ENCODE measurements at places on chromosomes 7 and 10.

GRCh38 chr7:17530244-17530643, 231.8 kb downstream of the AHR start:
- DNase-seq, result no peak

DNA sequence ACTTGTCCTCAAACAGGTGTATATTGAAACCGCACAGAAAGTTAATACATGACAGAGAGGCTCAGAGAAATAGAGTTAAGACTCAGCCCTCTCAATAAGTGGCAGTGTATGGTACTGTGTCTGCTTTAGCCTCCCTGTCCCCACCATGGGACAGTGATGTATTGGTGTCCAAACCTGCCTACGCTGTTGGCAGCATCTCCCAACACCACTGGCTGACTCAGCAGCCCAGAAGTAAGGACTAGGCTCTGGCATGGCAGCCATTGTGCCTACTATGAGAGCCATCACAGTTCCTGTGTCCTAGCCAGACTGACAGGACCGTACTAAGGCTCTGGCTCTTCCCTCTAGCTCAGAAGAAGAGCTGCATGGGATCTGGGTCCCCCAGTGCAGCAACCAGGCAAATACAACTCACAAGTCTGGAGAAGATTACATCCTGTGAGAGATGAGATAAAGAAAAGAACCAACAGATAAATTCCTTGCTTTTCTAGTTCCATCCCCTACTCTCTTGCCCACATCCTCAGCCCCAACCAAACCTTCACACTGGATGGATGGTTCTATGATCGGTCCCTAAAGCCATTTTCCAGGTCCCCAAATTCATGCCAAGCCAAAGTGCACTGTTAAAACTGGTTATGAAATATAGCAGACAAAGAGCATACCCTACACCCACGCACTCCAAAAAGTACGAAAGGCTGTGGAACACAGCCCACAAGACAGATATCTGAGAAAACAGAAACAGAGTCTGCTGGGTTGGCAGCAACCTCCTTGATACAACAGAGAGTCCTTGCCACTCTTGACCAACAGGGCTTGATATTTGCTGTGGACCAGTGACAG, 44.1 kb upstream of the DMTF1 start:
- no peak for DNase-seq

DNA sequence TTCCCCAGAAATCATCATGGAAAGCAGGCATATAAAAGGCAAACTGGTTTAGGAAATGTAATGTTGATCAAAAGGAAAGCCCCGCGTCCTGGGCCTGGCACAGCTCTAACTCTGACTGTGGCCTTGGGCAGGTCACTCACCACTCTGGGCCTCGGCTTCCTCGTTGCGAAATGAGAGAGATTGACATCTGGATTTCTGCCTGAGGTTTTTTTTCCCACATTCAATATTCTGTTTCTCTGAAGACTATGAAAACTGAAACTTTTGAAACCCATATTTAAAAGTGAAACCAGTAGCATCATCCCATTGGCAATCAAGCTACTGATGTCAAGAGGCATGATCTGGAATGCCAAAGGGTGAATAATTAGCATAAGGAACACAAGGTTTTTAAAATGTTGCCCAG, 369.7 kb upstream of the NPVF start:
- no peak for DNase-seq

GRCh38 chr7:96910486-96910885, 94.9 kb upstream of the DLX6 start:
- DNase-seq, result no peak

DNA sequence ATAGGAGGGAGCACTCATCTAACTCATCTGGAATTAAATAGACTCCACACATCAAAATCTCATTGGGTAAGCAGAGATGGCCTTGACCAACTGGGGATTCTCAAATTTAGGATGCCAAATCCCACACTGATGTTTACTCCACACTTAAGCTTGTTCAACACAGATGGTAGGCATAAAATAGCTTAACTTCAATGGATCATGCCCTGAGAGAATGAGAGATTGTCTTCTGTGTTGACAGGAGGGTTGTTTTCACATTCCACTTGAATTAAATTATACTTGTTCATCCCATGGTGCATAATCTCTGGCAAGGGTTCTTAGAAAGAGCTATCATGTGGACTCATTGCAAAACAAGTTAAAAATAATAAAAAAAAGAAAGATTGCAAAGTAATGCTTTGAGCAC, 391.4 kb downstream of the PLXDC2 start:
- DNase-seq, result no peak

- no peak for DNase-seq
Observed at GRCh38 chr7:147411096-147411495, 1179.5 kb upstream of the C7orf33 start.

GRCh38 chr10:100186253-100187212, 704 bp upstream of the ERLIN1 start:
- DNase-seq, result no peak

DNA sequence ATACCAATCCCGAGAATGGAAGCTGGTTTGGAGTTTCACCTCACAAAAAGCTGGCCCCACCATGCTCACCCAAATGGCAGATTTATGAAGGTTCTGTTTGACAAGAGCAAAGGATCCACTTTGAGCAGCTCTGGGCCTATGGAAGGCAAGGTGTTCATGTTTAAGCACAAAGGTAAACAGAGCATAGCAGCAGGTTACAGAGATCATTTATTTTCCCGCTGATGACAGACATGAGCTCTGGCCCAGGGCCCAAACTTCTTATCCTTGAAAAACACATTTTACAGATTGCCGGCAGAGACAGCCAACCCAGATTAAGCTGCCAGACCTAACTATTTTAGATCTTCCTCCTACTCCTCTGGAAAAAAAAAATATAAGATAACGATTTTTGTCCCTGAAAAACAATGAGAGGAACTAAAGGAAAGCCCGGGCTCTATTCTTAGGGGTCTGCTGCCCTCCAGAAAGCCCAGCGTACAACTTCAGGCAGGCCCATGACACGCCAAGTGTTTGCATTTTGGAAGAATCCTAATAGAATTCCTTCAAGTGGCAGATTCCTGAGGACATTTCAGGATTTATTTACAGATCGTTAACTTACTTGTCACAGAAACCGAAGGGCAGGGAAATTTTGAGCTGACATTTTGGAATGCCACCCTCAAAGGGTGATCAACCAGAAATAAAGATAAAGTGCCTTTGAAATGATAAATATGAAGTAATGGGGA, 40.0 kb downstream of the SYPL1 start:
- DNase-seq, result no peak

DNA sequence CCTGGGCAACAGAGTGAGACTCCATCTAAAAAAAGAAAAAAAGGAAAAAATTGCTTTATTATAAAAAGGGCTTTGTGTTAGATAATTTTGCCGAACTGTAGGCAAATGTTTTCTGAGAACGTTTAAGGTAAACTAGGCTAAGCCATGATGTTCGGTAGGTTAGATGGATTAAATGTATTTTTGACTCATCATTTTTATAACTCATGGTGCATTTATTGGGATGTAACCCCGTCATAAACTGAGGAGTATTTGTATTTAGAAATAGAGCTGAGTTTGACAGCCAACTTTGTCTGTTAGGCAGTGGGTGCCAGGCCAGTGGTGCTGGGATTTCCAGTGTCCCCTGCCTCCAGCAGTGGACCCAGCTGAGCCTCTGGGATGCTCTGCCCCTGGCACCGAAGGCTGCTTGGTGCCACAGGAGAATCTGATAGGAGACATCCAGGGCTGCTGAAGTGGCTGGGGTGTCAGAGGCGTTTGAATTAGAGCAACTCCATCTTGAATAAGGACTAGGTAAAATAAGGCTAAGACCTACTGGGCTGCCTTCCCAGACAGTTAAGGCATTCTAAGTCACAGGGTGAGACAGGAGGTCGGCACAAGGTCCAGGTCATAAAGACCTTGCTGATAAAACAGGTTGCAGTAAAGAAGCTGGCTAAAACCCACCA, 114.9 kb upstream of the EEPD1 start:
- no peak for DNase-seq

- DNase-seq, result no peak
Observed at GRCh38 chr7:115368998-115369397, 447.1 kb downstream of the MDFIC start.

GRCh38 chr7:156895024-156895780, 2.2 kb upstream of the LMBR1 start:
- DNase-seq, result no peak

Data from ecto neural progenitor cell (in vitro differentiated cells).